ENCODE measurements at places on chromosomes 7 and 10. TPM values are rescaled to one million over a fixed set of nuclear protein-coding genes. Genes with fewer than 3 reads are reported as not detected.

Gene SMKR1
- 1.3 TPM for total RNA-seq

Gene GPR85
- not detected for total RNA-seq

Gene ATP5MK
- 359 TPM for total RNA-seq

Gene ALDH18A1
- 121 TPM for total RNA-seq

Gene HOXA5
- not detected for total RNA-seq

- no peak for DNase-seq
Observed at GRCh38 chr10:87753995-87754866, 63.8 kb downstream of the ATAD1 start.

GRCh38 chr10:5504146-5505072, 5.0 kb upstream of the CALML5 start:
- DNase-seq, result no peak

GRCh38 chr7:5661942-5662341, 119.5 kb downstream of the RNF216 start:
- DNase-seq, result no peak

DNA sequence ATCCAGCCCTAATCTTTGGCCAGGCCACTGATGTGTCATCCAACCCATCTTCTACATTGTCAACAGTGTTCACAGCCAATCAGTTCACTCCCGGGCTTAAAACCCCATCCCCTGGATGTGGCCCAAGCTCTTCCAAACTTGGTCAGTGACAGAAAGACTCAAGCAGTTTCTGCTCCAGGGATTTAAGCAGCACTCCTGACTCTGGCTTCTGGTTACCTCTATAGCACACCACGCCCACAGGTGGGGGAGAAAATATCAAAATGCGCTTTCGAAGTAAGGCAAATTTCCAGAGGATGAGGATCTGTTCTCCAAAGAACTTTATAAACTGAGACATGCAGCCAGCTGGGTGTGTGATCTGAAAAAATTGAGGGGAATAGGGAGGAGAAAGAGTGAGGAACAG, 35.9 kb downstream of the DENND11 start:
- DNase-seq, result no peak

- DNase-seq, result no peak
Observed at GRCh38 chr7:157547611-157548010, 210.8 kb downstream of the DNAJB6 start.

GRCh38 chr10:72690071-72690755, 1.7 kb upstream of the MCU start:
- no peak for DNase-seq

DNA sequence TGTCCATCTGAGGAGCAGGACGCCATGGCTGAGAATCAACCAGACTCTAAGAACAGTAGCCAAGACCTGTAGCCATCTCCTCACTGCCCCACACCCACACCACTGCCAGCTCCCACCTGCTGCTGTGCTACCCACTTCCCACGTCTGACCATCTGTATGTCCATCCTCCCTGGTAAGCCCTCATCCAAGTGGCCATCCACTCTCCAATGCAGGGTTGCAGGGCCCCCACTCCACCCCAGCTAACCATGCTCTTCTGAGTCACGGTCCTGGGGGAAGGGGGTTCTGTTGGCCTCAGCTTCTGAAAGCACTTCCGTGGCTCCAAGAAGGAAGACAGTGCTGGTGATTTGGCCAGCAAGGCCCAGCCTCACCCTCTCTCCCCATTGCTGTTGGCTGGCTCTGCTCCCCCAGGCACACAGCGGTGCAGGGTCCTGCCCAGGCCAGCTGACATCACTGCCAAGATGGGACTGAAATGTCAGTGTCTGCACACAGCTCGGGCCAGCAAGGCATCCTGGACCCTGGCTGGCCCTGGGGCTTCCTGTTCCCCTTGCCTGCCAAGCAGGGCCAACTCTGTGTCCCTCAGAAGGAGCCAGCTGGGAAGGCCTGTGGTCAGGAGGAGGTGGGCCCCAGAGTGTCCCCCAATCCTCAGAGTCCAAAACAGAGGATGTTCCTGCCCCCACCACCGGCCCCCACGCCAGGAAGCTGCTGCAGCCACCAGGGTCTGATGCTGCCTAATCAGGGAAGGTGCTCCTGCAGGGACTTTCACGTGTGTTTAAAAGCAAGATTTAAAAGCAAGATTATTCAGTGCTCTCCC, 17.5 kb downstream of the RASGEF1A start:
- DNase-seq, result no peak

DNA sequence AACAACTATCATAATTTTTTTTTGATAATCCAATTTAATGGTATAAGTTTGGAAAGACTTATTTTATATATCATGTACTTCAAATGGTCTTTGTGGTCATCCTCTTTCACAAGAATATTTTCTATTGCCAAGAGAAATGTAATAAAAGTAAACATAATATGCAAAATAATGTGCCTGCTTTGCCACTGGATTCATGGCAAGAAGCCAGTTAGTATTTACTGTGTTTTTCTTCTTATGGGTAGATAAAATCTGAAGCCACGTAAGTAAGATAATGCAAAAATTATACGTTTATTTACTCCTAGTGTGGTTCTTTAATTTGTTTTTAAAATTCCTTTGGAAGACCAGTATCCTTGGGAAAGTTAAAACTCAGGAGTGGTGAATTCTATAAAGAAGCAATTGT, 258.5 kb downstream of the ARL4A start:
- no peak for DNase-seq

GRCh38 chr7:45609180-45609579, 35.0 kb downstream of the ADCY1 start:
- no peak for DNase-seq

DNA sequence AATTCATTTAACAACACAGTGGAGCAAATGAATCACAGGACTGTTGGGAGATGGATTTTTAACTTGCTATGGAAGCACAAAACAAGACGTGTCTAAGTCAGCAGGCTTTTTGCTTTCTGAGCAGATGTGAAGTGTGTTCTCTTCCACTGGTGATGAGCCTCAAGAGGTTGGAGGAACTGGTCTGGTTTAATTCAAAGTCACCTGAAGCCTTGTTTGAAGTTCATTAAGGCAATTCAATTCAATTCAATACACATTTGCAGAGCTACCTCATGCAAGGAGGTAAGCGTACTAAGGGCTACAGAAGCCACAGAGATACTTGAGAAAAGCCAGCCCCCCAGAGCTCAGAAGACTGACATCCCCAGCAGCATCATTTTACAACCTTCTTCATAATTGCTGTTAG, 68.4 kb upstream of the PALS2 start:
- no peak for DNase-seq

DNA sequence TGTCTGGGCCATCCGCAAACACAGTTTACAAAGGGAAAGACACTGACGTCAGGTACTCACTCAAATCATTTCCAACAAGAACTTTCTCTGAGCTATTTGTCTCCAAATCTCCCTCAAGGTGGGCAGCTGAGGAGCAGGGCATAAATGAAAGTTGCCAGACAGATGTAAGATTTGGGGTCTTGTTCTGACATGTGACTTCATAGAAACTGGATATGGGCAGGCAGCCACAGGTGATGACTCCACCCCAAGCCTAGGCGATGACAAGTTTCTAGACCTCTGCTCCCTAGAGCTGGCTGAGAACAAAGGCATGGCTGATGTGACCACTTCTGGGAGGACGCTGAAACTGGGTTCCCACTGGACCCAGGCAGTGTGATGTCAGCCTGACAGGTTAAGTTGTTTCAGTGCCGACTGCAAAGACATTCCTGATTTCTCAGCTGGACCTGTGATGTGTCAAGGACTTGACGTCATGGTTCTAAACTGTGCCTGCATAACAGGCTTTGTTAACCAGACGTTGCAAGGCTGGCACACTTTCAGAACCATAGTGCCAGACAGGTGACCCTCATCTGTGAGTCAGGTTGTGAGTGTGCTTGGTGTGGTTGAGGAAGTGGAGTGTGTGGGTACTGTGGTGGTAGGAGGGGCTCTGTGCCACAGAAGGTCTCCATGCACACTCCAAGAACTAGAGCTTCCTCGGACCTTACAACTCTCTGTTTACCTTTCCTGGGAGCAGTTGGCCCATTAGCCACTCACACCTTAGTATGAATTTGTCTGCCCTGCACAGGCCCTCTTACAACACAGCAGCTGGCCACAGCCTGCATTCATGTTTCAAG, 39.9 kb upstream of the EBF3 start:
- DNase-seq, result no peak

- DNase-seq, result no peak
Observed at GRCh38 chr10:58771863-58772262, 259.2 kb downstream of the BICC1 start.

DNA sequence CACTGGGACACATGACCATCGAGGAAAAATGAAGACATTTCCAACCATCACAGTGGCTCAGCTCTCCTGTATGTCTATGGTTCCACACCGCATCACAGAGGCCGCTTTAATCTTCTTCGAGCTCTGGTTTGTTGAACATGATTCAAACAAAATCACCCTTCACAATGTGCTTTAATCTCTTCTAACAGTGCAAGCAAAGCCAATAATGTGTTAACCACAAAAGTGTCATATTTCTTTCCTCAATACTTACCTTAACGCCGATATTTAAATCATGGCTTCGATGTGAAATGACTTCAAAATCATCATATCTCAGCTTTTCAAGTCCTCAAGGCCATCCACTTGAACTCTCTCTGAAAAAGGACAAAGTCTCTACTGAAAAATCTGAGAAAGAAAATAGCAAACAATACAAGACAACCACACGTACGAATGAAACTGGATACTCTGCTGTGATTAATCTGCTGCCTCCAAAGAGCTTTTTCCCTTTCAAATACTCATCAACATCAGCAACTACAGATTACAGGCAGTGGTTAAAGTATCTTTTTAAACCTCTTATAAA, 23.0 kb upstream of the SVIL start:
- DNase-seq, result no peak

DNA sequence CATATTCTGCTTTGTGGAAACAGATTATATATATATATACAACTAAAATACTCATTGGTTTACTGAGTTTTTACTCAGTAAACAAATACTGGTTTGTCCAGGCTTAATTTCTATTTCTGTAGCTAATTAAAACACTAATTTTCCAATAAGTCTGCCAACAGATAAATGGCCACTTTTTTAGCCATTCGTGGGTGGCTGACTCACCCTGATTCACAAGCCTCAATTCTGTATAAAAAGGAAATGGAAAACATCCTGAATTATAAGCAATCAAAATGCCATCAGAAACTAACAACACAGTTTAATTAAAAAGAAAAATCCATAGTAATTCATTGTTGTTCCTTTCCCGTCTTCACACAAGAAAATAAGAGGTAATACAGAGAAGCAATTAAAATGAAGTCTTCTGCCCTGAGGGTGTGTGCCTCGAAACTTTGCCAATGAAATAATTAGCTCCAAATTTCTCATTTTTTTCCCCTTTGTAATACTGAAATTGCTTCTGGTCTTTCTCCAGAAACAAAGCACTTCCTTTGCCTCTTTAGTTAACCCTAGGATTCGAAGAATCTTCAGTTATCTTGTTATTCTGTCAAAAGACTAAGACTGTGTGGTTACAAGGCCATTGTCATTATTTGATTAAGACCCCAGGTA, 118.7 kb upstream of the PTN start:
- no peak for DNase-seq
